ENCODE measurements at places on chromosomes 6 and 20. TPM values are rescaled to one million over a fixed set of nuclear protein-coding genes. Genes with fewer than 3 reads are reported as not detected.

- DNase-seq: no peak
Measured at GRCh38 chr6:74249658-74250057, 553.7 kb downstream of the CD109 start.

- DNase-seq: no peak
Measured at GRCh38 chr20:10012464-10012863, 22.3 kb upstream of the ANKEF1 start.

Gene SLC25A27
- total RNA-seq: 49.0 TPM

Gene C4A
- 453 TPM for total RNA-seq

DNA sequence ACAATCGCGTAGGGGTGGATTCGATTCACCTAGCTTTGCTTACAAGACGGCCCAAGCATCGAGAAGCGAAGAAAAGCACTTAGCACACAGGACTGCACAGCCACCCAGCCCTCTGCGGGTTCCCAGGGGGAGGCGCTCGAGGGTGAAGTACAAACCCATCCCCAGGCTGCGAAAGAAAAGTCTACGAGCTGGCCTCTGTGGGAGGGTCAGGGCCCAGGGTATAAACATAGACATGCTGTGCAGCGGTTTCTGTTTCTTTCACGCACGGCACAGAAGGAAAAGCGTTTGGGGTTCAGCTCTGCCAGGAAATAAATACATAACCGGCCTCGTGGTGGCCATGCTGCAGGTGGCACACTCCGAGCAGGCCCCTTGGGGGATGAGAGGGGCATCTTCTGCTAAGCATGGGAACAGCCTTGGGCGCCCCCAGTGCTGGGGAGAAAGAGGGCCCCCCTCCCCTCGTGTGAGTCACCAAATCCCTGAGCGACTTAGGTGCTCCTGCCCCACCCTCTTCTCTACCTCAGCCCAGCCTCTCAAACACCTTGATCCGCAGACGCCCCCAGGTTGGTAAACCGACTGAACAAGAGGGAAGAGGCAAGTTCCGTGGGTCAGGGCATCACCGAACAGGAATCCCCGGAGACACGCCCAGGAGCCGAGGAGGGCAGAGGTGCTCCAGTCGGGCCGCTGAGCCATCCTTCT is 91.6 kb upstream of the RIPOR2 start:
- DNase-seq: no peak

- no peak for DNase-seq
Measured at GRCh38 chr6:107509506-107509905, 19.6 kb downstream of the SOBP start.

Gene TP53TG5
- total RNA-seq: not detected

Gene SAMD5
- total RNA-seq: 4.5 TPM

Gene ARG1
- total RNA-seq: 2.6 TPM

GRCh38 chr20:62395311-62396242 is 8.7 kb downstream of the RPS21 start:
- no peak for DNase-seq

Gene CRISP2
- total RNA-seq: not detected

DNA sequence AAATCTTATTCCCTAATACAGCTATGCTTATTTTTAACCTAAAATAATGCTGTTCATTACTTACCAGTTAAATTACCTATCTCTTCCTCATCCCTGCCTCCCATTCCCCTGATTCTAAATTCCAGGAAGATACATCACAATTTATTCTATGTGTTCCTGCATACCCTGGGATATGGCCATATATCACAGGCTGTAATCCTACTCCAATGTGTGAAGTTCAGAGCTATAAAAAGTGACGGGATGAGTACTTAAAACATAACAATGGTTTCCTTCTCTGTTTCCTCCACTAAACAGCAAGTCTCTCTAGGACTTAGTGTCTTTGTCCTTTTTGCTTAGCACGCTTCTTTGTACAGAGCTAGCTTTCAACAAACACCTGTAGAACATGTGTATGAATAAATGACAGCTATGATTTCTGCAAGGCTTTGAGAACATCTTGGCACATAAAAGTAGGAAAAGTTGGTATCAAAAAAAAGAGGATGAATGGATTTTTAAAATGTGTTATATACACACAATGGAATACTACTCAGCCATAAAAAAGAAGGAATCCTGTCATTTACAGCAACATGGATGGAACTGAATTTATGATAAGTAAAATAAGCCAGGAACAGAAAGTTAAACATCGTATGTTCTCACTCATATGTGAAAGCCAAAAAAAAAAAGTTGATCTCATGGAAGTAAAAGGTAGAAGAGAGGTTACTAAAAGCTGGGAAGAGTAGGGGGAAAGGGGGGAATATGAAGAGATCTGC is 45.8 kb downstream of the SESN1 start:
- no peak for DNase-seq

Gene ADAT2
- total RNA-seq: 9.7 TPM

- no peak for DNase-seq
Measured at GRCh38 chr6:126807876-126808275, 310.6 kb upstream of the RSPO3 start.

DNA sequence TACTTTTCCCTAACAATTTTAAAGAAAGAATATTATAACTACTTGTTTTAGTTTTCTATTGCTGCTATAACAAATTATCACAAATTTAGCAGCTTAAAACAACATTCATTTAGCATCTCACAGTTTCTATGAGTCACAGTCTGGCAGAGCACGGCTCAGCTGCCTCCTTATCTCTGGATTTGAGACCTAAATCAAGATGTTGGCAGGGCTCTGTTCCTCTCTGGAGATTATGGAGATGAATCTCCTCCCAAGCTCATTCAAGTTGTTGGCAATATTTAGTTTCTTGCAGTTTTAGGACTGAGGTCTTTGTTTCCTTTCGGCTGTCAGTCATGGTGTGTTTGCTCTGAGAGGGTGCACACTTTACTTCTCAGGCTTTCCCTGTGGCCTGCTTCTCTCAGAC is 1065.8 kb upstream of the EYS start:
- no peak for DNase-seq

DNA sequence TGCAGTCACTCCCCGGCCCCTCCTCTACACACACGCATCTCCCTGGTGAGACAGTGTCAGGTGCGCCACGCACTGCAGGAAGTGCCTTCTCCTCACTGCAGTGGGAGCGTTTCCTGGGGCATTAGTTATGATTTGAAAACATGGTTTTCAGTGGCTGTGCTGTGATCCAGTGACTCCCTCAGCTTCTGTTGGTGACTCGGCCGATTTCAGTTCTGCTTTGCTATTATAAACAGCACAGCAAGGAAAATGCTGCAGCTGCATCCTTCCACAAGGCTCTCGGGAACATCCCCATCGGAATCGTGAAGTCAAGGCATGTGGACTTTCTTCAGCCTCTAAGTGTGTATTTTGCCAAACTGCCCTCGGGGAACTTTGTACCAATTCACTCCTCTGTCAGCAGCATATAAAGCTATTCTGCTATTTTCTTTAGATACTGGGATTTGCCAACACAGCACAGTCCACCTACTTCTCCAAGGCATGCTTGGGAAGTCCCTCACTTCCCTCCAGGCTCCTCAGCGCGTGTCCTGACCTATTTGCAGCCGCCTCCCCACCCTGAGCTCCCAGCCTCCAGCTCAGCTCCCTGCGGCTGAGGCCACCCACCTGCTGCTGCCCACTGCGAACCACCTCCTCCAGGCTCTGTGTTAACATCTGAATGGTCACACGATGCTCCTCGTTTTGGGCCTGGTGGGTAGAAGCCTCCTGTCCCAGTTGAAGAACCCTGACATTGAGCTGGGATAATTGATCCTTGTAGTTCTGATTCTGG is 54.5 kb downstream of the GINS1 start:
- DNase-seq: no peak

GRCh38 chr6:81204731-81205130 is 547.8 kb downstream of the TENT5A start:
- DNase-seq: no peak

Gene TAPBP
- 85.5 TPM for total RNA-seq

GRCh38 chr20:32168184-32168910 is 39.2 kb downstream of the PLAGL2 start:
- DNase-seq: no peak

Gene APOBEC2
- total RNA-seq: not detected

Gene PRKN
- 15.9 TPM for total RNA-seq

DNA sequence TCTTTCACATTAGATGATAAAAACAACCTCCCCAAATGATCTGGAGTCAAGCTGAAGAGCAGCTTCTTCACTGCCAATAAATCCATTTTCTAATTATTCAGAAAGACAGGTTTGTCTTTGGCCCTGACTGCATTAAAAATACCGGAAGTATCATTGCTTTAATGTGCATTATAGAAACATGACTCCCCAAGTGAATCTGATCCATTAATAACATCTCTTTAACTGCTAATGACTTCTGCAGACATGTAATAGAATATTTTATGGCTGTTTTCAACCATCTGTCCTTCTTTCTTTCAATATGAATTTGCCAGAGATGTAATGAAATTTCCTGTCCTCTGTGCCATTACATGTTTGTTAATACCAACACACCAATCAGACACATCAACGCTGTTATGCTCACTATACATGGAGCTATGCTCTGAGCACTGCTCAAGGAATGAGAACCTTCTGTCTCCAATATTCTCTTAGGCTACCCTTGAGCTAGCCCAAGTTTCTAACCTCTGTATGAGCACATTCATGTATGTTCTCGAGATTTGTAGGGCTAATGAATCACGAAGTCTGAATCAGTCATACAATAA is 87.8 kb downstream of the LYRM4 start:
- DNase-seq: no peak

DNA sequence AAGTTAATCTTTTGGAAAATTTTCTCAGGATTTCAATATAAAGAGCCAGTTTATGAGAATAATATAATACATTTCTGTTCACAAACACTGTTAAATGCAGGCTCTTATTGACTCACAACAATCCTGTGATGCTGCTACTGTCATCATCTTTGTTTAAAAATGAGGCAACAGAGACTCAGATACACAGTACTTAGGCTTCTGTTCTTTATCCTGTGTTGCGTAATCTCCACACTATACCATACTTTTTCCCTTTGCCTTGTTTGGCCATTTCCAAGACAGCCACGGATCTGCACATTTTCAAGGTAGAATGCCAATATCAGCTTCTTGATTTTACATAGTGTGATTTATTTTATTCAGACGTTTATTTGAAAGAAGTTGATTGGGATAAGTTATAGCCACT is 699.0 kb upstream of the CITED2 start:
- no peak for DNase-seq

Gene TSBP1
- total RNA-seq: not detected

Data from sciatic nerve (tissue), 2 donors.